CD8-positive, alpha-beta memory T cell (primary cell): ENCODE measurements at places on chromosomes 11 and 22.

GRCh38 chr22:37870273-37870672 is 21.1 kb downstream of the EIF3L start:
- no peak for DNase-seq

- no peak for DNase-seq
These were observed 61.0 kb downstream of the ISX start for GRCh38 chr22:35126993-35127392.

GRCh38 chr11:94750319-94751217 is 17.6 kb upstream of the AMOTL1 start:
- DNase-seq = no peak

- DNase-seq = no peak
These were observed 819.8 kb downstream of the OPCML start for GRCh38 chr11:132712466-132712865.

- DNase-seq = no peak
These were observed 319.7 kb downstream of the CTTN start for GRCh38 chr11:70717936-70718595.
